ENCODE measurements at places on chromosomes 1 and 21.
A peak's percentile ranks its signal among the peaks of the same experiment; 100 is the strongest.

DNA sequence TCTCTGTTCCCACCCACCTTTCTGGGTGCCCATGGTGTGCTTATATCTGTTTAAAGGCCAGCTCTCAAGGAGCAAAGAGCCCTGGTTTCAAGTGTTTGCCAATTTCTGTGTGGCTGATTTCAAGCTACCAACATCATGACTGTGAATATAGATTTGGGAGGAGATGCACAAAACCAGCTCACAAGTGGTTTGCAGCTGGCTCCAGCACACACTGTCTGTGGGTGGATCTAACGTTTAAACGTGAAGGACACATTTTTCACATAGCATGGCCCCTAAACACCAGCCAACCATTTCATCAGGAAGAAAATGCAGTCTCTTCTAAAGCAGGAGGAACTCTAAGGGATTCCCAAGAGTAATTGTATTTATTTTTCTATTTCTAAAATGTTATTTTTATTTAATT is 65.2 kb downstream of the FCRL5 start:
- DNase-seq, result no peak

DNA sequence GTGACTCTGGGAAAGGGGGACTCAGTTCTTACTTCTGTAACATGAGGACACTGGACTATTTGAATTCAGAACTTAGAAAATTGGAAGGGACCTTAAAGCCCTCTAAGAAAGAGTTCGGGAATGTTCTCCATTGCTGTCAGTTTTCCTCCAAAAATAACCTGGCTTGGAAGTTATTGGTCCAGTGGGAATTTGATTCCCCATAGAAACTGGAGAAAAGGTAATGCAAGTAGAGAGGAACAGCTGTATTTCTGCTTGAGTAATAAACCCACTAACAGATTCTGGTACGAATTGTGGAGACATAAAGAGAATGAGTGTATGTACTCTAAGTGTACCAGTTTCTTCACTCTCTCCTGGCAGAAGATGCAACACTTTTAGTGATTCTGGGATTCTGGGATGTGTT is 1.8 kb downstream of the ZBED6 start:
- no peak for DNase-seq

DNA sequence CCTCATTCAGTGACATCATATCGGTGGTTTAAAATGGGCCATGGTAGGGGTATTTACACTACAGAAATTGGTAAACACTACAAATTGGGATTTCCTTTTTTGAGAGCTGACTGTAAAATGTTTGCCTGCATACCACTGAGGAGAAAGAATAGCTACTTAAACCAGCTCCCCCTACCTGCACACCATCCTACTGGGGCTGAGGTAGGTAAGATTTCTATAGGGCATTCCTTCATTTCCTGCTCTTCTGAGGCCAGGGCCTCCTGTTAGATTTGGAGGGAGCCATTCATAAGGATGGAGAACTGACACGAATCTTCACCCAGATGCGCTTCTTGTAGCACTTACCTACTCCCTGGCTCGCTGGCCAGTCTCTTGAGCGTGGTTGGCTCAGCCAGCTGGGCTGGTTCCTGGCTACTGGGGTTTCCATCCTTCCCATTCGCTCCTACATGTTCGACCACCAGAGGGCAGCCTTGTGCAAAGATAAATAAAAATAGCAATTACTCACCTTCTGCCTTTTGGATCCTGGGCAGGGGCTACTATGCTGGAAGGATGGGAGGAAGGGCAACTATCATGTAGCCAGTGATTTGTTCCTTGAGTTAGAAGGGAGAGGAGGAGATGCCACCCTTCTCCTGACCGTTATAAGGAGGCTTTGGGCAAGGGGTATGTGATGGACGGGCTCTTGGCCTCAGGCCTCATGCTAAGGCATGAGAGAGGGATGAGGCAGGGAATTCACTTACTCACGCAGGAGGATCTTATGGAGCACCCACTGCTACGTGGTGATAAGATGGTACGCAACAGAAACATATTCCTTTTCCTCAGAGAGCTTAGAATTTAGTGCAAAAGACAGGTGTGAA is 10.7 kb downstream of the OPTC start:
- peak; percentile 75 for DNase-seq

DNA sequence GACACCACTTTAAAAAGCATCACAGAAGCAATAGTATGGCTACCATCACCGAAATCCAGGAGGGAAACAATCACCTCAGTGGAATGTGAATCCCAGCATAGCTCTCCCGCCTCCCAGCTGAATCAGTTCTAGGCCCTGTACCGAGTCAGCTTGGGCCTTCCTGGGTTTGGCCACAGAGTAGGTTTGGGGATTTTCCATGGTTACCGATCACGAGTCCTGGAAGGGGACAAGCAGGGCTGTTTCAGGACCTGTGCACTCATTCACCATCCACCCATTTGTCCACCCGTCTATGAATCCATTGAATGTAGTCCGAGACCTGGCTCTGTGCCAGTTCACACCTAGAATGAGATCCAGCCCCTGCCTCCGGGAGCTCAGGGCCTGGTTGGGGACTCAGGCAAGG is 94.2 kb downstream of the ARHGEF10L start:
- no peak for DNase-seq

- peak; percentile 9 for DNase-seq
Observed at GRCh38 chr1:154115180-154115579, 39.7 kb downstream of the NUP210L start.

DNA sequence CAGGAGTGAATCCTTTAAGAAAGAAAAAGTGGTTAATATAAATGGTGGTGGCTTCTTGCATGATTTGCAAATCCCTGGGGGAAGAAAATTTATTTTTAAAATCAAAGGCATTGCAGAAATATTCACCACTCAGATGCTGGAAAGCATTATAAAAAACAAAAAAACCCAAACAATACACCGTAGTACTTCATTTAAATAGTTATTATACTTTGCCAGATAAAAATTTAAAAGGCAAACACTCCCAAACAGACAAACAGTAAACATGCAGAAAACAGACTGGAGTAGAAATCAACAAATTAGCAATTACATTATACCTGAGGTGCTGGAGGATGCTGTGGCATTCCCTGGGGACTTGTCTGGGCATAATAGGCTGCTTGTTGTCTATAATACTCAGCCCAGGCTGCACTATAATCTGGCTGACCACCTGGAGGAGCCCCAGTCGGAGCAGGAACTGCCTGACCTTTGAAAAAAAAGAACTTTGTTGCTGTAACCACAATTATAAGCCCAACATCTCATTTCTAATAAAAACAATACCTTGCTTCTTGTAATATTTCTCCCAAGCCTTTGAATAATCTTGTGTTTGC is 29.9 kb downstream of the FUBP1 start:
- DNase-seq, result peak; percentile 28

GRCh38 chr1:178690496-178690895 is 34.5 kb upstream of the RALGPS2 start:
- DNase-seq, result no peak

DNA sequence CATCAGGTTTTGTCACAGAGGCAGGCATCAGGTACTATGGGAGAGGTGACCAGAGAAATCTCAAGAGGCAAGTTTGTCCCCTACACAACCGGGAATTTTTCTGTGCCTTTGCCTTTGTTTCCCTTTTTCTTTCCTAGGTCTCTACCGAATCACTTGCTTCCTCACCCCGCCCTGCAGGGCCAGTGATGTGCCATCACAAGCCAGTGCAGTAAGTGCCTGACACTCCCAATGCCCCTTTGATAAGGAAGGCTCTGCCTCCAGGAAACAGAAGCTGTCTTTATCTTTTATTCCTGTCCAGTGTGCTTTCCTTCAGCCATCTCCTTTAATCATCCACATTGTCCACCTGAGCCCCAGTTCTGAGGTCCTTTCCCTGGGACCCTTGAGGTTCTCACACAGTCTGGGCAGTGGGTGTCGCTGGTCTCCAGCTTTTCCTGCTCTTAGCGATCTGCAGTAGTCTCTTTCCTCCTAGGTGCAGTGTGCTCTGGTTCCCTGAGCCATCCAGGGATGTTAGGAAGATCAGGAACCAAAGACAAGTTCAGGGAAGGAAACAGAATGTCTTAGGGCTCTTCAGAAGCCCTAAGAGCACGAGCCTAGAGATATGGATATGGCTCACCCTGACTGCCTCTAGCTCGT is 36.6 kb downstream of the GJA5 start:
- peak; percentile 18 for DNase-seq

- DNase-seq, result no peak
Observed at GRCh38 chr1:190679044-190679443, 201.4 kb upstream of the BRINP3 start.

DNA sequence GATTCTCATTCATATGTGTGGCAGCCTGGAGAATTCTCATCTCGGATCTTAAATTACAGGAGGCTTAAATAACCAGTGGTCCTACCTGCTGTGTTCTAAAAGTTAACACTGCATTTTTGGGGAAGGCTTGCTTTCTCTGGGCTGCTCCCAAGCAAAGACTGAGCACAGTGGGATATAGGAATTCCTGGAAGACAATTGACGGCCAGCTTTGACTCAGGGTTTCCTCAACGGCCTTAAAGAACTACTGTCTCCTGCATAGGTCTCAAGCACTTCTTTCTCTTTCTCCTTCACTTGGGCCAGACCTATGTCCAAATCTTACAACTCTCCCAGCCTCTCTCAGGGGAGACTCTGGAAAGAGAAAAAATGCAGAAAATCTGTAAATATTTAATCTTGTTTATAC is 1.0 kb upstream of the KRTAP13-3 start:
- no peak for DNase-seq

DNA sequence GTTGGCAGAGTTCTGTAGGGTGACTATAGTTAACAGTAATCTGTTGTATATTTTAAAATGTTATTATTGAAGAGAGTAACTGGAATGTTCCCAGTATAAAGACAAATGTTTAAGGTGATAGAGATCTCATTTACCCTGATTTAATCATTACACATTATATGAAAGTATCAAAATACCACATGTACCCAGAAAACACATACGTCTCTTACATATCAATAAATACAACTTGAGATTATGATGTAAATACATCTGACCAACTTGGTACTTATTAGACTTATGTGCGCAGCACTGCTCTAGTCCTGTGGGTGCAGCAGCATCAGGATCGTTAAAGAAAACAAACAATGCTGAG is 670 bp upstream of the PARK7 start:
- DNase-seq, result no peak

DNA sequence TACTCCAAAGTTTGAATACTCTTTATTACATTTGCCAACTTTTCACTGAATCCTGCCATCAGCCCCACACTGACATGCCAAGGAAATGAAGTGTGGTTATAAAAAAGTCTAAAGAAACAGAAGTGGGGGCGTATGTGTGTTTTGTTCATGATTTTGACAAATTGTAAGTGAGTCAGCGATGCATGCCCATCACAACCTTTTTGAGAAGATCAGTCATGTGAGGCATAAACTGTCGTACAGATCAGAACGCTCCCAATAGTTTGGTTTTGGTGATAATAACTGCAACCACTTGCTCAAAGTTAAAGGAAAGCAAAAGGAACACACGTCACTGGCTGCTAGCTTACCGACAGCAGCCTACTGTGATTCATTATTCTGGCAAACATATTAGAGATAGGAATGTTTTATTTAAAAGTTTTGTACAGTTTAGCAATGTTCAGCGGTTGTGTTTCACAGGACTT is 95.6 kb downstream of the RGS2 start:
- no peak for DNase-seq

- DNase-seq, result no peak
Observed at GRCh38 chr1:202107801-202108731, 14.7 kb upstream of the GPR37L1 start.

DNA sequence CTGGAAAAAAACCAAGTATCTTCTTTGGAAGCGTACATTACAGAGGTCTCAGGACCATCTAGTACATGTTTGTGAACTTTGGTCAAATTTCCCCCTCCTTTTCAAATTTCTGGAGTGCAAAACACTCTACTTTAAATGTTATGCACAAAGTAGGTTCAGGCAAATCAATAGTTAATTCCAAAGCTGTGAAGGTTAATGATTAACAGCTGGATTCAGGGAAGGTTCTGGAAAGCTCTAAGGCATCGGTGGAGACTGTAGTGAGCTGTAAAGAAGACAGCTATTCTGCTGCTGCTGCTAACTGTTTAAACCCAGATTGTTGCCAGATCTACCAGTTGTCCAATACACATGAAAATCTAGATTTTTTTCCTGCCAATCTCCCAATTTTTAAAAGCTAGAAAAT is 70.9 kb downstream of the ELAVL4 start:
- DNase-seq, result no peak

DNA sequence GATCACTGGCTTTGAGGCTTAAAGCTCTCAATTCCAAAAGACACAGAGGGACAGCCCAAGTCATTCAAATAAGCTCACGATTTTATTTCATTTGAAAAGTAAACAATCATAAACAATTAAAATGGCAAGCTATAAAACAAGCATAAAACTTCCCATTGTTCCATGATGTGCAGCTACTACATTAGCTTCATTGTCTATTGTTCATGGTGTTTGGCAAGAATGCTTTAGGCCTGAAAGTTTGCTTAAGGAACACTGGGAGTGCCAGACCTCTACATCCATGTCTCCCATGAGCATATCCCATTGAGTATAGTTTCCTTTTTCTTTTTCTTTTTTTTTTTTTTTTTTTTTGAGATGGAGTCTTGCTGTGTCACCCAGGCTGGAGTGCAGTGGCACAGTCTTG is 286.1 kb upstream of the ESRRG start:
- DNase-seq, result no peak

DNA sequence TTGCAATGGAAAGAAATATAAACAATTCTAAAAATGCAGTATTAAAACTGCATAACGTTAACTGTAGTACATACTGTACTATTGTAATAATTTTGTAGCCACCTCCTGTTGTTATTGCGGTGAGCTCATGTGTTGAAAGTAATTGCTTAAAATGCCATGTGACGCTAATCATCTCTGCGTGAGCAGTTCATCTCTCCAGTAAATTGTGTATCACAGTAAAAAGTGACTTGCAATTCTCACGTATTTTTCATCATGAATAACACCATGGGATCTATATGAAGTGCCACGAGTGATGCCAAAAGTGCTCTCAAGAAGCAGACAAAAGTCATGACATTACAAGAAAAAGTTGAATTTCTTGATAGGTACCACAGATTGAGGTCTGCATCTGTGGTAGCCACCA is 82.4 kb upstream of the CYYR1 start:
- no peak for DNase-seq

DNA sequence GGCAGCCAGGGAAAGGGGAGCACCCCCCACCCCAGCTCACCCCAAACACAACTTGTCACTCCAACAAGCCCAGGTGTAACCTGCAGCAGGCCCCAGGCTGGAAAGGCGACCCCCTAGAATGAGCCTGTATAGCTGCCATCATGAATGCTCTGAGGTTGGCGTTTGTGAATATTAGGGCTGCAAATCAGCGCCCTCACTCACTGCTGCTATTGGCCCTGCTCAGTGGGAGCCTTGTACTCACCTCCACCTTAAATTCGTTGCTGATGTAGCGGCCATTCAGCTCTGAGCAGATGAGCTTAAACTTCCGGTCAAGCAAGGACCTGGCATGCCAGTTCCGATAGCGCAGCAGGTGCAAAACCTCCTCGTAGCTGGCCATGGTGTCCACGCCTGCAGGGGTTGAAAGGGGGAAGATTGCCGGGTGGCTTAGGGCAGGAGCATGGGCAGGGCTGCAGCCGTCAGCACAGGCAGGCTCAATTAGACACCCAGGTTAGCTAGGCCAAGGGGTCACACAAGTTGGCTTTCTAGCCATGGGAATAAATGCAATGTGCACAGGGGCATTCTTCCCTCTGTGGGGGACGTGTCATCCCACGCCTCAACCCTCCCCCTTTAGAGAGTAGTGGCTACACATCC is 81.7 kb downstream of the PIK3CD start:
- DNase-seq, result no peak
